ENCODE measurements at places on chromosomes 11 and 22.
A peak's percentile ranks its signal among the peaks of the same experiment; 100 is the strongest.

DNA sequence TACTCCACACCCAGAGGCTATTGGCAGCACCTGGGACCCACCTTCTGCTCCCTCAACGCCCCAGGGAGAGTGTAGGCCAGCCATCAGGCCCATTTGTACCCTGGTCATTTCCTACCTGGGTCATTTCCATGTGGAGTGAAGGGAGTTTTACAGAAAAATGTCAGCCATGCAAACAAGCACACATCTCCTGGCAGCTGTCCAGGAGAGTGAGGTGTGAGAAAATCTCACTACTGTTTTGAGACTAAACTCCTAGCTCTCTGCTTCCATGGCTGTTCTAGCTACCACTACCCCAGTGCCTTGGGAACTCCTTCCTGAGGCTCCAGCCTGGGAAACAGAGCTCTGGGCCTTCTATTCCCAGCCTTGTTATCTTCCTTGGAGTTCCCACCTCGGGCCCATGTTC, 2.8 kb upstream of the TMPRSS13 start:
- DNase-seq = no peak

- DNase-seq = peak; percentile 54
These were observed 20.4 kb downstream of the ALKBH8 start for GRCh38 chr11:107545101-107545514.

- no peak for DNase-seq
These were observed 23.2 kb downstream of the TAF1D start for GRCh38 chr11:93718057-93718563.

- no peak for DNase-seq
These were observed 93.8 kb upstream of the BLID start for GRCh38 chr11:122209619-122210366.

DNA sequence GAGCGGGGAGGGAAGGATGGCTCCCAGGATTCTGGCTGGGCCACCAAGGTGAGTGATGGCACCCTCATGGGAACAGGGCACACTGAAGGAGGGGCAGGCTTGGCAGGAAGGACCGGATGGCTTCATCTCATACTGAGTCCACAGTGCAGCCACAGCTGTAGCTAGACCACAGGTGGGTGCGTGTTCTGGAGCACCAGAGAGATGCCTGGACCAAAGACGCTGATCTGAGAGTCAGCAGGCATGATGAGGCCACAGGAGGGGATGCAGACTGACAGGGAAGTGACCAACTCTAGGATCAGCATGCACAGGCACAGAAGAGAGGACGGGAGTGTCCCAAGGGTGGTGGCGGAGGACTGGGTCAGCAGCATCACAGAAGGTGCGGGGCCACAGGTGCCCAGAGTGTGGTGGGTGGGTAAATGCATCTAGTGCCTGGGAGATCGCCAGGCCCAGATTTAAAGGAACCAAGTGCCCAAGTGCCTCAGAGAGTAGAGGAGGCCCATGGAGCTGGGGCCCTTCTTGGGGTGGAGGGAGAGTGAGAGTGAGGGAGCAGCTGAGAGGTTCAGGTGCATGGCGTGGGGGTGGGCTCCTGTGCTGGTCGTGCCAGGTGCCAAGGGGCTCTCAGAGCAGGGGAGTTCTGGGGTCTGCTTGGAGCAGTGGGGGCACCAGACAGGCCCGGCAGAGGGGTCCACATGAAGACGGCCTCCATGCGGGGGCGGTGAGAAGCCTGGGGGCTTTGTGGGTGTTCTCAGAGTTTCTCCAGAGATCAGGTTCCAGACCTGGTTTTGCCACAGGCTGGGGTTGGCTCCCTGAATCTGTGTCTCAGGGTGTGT, 113.7 kb downstream of the CEP164 start:
- no peak for DNase-seq

GRCh38 chr11:69326622-69327219, 32.8 kb downstream of the MYEOV start:
- DNase-seq = no peak

GRCh38 chr11:128720522-128720985, 26.7 kb downstream of the FLI1 start:
- DNase-seq = no peak

DNA sequence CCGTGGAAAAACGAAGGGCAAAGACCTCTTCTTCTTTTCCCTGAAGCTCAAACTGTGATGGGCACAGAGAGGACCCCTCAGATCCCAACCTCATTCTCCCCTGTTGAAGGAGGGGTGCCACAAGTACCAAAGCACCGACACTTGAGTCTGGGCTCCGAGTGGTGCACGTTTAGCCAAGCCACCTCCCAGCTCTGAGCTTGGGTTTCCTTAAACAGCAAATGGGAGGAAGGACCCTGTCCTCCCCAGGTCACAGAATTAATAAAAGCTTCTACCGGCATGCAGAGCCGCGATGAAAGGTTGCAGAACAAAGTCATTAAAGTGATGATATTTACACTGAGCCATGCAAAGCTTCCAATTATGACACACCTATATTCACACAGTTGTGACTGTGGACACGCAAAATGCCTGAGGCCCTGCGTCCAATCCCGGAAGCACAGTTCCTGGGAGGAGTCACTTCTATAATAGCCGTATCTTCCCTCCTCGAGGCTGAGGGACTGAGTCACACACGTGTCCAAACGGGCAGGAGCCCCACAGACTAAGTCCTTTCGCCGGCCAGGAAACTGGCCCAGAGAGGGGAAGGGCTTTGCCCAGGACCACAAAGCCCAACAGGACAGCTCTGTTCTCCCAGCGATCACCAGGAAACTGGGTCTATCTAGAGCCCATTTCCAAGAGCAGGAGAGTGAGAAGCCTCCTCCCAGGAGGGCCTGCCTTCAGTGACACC, 922 bp upstream of the CSNK1E start:
- peak; percentile 94 for DNase-seq

DNA sequence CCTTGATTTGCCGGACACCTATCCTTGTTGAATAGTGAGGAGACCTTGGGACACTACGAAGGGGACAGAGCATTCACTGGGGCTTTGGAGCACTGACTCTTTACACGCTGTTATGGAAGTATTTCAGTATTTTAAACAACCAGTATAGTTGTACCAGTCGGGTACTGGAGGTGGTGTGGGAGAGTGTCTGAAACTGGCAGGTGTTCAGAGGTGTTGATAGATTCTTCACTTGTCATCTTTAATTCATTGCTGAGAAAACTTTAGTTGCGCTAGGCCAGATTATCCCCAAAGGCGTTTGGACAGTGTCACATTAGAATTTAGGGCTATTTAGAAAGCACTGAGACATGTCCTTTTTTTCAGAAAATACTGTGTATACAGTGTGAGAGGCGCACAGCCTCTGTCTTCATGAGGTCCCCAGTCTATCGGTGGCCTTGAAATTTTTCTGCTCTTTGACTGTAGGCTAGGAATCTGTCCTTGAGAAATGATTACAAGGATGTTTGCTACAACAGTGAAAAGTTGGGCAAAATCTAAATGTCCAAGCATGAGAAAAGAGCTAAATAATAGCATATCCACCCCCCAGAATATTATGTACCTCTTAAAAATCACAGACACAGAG, 69.7 kb downstream of the TEAD1 start:
- no peak for DNase-seq

DNA sequence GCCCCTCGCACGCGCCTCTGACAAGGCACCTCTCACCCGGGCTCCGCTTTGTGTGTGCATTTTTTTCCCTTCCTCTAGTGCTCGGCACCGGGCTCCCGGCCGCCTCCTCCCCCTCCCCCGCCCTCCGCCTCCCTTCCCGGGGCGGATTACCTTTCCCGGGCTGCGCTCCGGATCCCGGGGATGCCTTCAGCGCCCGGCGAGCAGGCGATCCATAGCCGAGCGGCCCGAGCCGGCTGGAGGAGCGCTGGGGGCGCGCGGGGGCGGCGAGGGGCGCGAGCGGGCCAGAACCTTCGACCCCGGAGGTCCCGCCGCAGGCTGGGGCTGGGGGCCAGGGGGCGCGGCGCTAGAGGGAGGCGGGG, 282 bp downstream of the MPPED2 start:
- no peak for DNase-seq

DNA sequence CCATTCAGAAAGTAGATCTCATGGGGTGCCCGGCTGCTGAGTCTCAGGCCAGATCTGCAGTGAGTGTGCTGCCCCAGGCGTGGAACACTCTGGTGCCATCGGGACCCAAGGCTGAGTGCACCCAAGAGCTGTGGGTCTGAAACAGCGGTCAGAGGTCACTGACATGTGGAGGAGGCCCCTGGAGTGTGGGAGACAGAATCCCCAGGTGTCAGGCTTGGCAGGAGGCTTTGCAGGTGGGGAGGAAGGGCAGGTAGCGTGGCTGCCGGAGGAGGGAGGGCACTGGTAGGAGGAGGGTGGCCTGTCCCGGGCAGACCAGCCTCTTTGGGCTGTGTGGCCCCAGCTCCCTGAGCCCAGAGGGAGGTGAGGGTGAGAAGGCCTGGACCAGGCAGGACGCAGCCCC, 31.7 kb upstream of the KRTAP5-6 start:
- no peak for DNase-seq

GRCh38 chr11:61345954-61346843, 13.2 kb downstream of the TKFC start:
- DNase-seq = no peak

DNA sequence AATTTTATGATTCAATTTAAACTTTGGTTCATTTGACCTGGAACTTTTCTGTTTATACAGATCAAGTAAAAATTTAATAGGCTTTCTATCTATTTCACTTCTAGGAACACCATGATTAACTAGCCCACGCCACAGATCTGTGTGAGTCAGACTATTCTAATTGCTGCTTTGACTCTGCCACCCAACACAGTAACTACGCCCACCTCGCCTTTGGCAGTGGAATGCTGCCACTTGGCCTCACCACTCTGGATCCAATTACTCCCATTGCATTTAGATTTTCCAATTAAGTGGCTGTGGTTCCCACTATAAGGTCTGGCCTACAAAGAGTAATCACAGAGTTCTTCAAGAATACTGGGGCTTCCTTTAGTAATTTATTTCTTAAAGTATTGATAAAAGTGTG, 46.6 kb upstream of the LIN7C start:
- DNase-seq = peak; percentile 37

- DNase-seq = no peak
These were observed 46.8 kb downstream of the BBOX1 start for GRCh38 chr11:27087432-27087831.

- DNase-seq = no peak
These were observed 30.9 kb upstream of the CACNG2 start for GRCh38 chr22:36734171-36735058.

GRCh38 chr11:113173126-113173525, 141.3 kb upstream of the TTC12 start:
- DNase-seq = no peak

DNA sequence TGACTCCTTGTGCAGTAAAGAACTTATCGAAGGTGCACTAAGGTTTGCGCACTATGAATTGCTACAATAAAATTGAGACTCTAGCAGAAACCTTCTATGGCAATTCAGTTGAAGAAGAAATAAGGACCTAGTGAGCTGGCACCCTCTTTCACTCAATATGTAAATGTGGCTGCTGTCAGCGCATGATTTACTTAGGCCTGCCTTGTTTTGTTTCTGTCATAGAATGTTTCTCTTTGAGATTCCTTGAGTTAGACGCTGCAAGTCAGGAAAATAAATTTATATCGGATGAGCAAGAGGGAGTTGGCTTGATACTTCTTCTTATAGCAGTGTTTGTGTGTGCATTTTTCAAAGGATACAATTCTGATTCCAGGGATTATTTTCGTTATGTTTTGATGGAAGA, 322.1 kb downstream of the BLID start:
- DNase-seq = no peak

GRCh38 chr22:38320605-38321402, 3.6 kb upstream of the CSNK1E start:
- DNase-seq = no peak

DNA sequence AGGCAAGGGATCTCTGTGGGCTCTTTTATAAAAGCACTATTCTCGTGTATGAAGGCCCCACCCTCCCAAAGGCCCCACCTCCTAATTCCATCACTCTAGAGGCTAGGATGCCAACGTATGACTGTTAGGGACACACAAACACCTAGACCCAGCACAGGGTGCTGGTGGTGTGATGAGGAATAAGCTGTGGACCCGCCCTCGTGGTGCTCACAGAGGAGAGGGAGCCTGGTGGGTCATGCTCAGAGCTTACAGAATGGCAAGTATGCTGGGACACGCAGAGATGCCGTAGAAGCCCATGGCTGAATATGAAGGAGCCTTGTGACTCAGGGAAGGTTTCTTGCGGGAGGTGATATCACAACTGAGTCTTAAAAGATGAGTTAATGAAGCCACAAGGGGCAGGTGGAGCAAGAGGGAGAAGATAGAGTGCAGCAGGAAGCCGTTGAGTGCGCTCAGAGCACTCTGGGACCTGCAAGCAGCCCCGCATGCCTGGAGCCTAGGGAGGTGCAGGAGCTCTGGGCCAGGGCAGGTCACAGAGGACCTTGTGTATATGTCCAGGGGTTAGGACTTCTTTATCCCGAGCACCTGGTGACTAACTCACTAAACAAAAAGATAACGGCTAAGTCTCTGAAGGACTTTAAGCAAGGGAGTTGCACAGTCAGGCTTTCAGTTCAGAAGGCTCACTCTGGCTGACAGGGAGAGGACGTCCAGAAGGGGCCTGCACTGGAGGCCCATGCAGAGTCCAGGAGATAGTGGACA, 160.9 kb downstream of the TRIM29 start:
- DNase-seq = no peak

DNA sequence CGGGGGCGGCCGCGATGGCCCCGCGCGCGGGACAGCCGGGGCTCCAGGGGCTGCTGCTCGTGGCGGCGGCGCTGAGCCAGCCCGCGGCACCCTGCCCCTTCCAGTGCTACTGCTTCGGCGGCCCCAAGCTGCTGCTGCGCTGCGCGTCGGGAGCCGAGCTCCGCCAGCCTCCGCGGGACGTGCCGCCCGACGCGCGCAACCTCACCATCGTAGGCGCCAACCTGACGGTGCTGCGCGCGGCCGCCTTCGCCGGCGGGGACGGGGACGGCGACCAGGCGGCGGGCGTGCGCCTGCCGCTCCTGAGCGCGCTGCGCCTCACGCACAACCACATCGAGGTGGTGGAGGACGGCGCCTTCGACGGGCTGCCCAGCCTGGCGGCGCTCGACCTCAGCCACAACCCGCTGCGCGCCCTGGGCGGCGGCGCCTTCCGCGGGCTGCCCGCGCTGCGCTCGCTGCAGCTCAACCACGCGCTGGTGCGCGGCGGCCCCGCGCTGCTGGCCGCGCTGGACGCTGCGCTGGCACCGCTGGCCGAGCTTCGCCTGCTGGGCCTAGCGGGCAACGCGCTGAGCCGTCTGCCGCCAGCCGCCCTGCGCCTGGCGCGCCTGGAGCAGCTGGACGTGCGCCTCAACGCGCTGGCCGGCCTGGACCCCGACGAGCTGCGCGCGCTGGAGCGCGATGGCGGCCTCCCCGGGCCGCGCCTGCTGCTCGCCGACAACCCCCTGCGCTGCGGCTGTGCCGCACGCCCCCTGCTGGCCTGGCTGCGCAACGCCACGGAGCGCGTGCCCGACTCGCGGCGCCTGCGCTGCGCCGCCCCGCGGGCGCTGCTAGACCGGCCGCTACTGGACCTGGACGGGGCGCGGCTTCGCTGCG, 697 bp downstream of the TPBGL start:
- peak; percentile 78 for DNase-seq

GRCh38 chr11:68535098-68535497, 74.5 kb downstream of the PPP6R3 start:
- DNase-seq = no peak

DNA sequence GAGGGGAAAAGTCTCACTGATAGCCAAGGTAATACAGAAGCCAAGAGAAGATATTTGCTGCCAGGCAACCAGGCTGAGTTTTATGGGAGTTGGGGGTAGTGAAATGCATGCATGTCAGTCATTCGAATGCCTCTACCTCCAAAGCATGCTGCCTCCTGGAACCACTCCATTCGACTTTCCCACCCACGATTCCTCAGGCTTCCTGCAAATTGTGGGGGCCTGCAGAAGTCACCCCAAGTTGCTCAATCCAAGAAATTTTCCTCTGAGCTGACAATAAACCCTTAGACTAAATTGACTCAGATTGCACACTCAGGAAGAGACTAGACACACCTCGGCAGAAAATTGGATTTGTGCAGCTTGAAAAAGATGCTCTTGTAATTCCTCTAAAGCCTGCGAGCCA, 73.6 kb upstream of the GRK3 start:
- DNase-seq = no peak

Measured in SW480 (cell line).